Fibroblast of skin of scalp (primary cell): ENCODE measurements at places on chromosomes 4 and X.

DNA sequence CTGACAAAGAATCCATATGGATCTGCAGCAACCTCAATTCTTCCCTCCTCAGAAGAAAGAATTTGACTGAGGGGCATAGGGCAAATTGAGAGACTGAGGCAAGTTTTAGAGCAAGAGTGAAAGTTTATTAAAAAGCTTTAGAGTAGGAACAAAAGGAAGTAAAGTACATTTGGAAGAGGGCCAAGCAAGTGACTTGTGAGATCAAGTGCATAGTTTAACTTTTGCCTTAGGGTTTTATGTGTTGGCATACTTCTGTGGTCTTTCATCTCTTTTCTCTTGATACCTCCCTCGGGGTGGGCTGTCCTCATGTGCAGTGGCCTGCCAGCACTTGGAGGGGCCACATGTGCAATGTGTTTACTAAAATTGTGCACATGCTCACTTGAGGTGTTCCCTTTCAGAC lies 98.0 kb upstream of the MAGEB16 start:
- no peak for DNase-seq

DNA sequence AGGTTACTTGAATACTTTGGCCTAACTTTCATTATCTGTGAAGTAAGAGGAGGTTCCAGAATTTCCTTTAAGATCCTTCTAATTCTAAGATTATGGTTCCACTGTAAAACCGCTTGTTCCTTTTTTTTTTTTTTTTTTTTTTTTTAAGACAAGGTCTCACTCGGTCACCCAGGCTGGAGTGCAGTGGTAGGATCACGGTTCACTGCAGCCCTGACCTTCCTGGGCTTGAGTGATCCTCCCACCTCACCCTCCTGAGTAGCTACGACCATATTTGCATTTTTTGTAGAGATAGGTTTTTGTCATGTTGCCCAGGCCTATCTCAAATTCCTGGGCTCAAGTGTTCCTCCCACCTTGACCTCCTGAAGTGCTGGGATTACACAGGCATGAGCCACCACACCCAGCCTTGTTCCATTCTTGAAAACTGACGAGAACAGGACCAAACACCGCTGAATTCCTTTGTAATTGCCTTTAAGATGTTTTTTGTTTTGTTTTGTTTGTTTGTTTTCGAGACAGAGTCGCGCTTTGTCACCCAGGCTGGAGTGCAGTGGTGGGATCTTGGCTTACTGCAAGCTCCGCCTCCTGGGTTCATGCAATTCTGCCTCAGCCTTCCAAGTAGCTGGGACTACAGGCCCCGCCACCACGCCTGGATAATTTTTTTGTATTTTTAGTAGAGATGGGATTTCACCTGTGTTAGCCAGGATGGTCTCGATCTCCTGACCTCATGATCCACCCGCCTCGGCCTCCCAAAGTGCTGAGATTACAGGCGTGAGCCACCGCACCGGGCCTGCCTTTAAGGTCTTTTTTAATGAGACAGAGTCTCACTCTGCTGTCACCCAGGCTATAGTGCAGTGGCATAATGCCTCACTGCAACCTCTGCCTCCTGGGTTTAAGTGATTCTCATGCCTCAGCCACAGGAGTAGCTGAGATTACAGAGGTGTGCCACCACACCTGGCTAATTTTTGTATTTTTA lies 6.8 kb downstream of the PDS5A start:
- no peak for DNase-seq

GRCh38 chr4:73613130-73613529 lies 7.1 kb downstream of the RASSF6 start:
- no peak for DNase-seq

DNA sequence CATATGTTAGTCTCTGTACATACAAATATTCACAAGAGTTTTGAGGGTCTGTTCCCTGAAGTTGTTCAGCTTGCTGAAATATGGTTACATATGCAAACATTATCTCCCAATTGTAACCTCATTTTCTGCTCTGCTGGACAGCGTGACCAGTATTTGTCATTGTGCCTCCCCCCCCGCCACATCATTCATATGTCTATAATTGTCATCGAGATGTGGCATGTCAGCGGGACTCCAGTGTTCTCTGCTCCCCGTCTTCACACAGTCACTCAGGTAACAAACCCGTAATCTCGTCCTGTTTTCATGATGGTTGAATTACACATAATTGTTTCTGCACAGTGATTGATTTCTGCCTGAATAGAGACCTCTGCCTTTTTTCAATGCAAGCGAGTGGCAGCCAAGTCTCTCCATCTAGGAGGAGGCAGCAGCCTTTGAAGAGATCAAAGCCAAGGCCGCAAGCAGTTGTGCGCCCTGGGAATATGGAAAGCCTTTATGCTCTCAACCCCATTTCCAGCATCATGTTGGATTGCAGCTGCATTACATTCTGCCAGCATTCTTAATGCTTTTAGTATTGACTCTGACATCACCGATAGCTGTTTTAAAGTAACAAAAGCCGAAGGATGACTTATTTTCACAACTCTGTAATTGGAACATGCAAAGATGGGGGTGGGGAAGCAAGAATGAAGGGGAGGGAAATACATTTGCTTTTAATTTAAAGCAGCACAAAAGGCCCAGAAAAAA lies 27.4 kb downstream of the LEF1 start:
- peak; percentile 88 for DNase-seq

- no peak for DNase-seq
These were observed 3.6 kb upstream of the RNF175 start for GRCh38 chr4:153763404-153763803.

GRCh38 chrX:121356850-121357171 lies 309.4 kb downstream of the GLUD2 start:
- no peak for DNase-seq

DNA sequence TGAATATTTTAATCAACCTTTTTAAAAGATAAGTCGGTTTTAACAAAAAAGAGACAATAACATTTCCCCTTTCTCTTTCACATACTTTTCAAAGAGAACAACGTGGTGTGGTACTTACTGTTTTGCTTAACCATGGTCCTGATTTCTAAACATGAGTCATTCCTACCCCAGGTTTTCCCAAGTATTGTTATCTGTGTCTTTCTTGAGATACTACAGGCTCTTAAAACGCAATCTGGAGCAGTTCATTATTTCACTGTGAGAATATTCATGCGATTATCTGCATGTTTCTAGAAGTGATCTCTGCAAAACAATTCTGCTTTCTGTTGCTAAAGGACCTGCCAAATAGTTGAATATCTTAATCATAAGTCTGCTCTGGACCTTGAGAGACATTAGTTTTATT lies 127.3 kb downstream of the TENM3 start:
- DNase-seq, result no peak

DNA sequence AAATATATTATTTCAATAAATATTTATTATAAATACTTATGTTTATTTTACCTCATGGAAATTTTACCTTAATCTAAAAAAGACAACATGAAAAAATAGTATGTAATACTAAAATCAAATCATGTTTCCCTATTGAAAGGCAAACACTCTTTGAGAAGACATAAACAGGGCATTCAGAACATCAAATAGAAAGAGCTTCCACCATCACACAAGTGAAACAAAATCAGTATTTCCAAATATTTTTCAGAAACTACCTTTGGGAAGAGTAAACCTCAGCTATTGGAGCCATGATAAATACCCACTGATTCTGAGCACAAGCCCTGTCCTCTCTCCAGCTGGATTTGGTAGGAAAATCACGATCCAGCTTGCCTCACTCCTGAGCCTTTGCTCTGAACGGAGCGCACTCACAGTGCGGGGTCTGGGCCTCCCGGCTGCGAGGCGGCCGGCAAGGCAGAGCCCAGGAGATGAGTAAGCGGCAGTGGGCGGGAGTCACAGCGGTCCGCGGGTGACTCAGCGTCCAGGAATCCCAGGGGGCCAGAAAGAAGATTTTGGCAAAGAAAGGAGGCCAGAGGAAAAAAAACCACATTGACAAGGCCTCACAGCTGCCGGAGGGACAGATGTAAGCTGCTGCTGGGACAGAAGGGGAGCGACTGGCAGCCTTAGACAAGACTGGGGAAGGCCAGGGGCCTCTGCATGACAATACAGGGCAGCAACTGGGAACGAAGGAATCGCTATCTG lies 14.7 kb upstream of the ANXA5 start:
- DNase-seq, result peak; percentile 98

- DNase-seq, result peak; percentile 63
These were observed 51.5 kb downstream of the ALPK1 start for GRCh38 chr4:112348488-112349158.
